ENCODE measurements at places on chromosomes 3 and 15. TPM values are rescaled to one million over a fixed set of nuclear protein-coding genes. Genes with fewer than 3 reads are reported as not detected.
A peak's percentile ranks its signal among the peaks of the same experiment; 100 is the strongest.

CCR3 gene
- total RNA-seq = not detected

TMEM89 gene
- total RNA-seq = not detected

NOX5 gene
- total RNA-seq = not detected

SLC2A2 gene
- not detected for total RNA-seq

DNA sequence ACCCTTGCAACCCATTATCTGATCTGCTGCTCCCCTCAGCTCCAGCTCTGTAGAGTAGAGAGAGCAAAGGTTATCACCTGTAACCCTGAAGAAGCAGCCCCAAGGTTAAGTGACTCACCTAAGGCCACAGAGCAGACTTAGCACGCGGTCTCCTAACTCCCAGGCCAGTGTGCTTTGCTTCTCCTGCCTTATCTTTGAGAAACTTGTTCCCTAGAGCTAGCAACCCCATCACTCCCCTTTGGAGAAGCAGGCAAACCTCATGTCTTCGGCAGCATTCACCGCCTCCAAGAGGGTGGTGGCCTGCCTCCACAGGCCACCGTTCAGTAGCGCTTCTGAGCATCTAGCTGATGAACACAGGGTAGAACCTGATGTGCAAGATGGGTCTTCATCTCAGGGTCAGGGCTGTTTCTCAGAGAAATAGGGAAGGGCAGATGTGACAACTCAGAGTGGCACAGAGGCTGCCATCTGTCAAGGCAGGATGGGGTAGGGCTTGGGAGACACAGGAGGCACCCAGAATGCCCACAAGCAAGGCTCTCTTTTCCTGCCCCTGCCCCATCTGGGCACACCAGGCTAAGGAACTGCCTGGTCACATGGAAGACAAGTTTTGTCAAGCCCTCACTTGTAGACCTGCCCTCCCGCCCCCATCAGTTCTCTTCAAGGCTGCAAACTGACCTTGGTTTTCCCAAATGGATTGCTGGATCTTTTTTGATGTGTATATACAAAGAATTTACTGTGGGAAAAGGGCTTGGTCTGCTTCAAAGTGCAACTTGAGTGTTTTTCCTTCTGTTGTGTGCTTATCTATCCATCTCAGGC lies 34.9 kb upstream of the CLK3 start:
- no peaks in the 10 kb centered on the region for H3K4me1 ChIP-seq
- H3K27me3 ChIP-seq = no peaks in the 10 kb centered on the region
- peaks cover 4% of the 10 kb centered on the region for H3K36me3 ChIP-seq

GRCh38 chr3:99031778-99032177 lies 130.3 kb upstream of the DCBLD2 start:
- H3K4me3 ChIP-seq = no peak overlapping the region
- H3K4me1 ChIP-seq = no peaks in the 10 kb centered on the region
- H3K27ac ChIP-seq = no peak overlapping the region
- no peak for DNase-seq
- no peaks in the 10 kb centered on the region for H3K27me3 ChIP-seq
- peaks cover 12% of the 10 kb centered on the region for H3K36me3 ChIP-seq

DNA sequence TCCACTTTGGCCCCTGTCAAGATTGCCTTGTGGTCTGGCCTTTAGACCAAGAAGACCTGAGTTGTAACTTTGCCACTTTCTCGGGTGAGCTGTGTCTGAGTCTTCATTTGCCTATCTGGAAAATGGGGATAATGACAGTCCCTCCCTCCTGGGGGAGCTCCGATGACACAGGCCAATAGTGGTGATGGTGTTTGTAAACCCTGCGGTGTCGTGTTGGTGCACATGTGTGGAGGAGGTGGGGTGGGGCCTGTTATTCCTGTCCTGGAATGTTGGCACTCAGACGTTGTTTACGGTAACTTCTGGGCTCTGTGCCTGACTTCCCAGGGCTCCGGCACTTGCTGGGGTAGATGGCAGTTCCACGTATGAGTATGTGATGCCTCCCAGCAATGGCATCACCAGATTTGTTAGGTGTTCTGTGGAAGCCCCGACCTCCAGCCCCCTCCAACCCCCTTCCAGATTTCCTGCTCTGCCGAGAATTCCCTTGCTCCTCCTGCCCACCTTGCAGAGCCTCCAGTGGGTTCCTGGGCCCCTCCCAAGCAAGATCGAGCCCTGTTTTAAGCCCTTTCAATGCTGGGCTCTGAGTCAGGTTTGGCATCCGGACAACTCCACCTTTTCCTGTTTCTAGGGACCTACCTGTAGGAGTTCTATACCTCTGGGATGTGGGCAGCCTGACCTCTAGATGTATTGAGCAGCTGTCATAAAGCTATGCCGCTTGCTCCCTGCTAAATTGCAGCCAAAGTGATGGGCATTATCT lies 31.4 kb downstream of the HRH1 start:
- no peak for DNase-seq
- H3K4me1 ChIP-seq = peaks cover 71% of the 10 kb centered on the region
- peak overlapping the region; percentile 98 for H3K27ac ChIP-seq

GRCh38 chr3:134544316-134544715 lies 58.5 kb downstream of the CEP63 start:
- H3K4me3 ChIP-seq = no peak overlapping the region
- no peak for DNase-seq
- no peaks in the 10 kb centered on the region for H3K27me3 ChIP-seq
- peaks cover 22% of the 10 kb centered on the region for H3K36me3 ChIP-seq
- H3K4me1 ChIP-seq = no peaks in the 10 kb centered on the region

- no peaks in the 10 kb centered on the region for H3K4me1 ChIP-seq
- no peaks in the 10 kb centered on the region for H3K27me3 ChIP-seq
- H3K36me3 ChIP-seq = no peaks in the 10 kb centered on the region
These were observed 552.2 kb upstream of the SUCLG2 start for GRCh38 chr3:68206524-68207117.

GRCh38 chr3:37967260-37967881 lies 23.2 kb upstream of the VILL start:
- H3K4me1 ChIP-seq = peaks cover 21% of the 10 kb centered on the region
- H3K4me3 ChIP-seq = no peak overlapping the region
- no peak overlapping the region for H3K27ac ChIP-seq
- H3K36me3 ChIP-seq = peaks cover 8% of the 10 kb centered on the region

GRCh38 chr15:58467722-58468423 lies 36.1 kb downstream of the LIPC start:
- peaks cover 35% of the 10 kb centered on the region for H3K4me1 ChIP-seq
- H3K4me3 ChIP-seq = no peak overlapping the region
- no peaks in the 10 kb centered on the region for H3K27me3 ChIP-seq
- H3K27ac ChIP-seq = no peak overlapping the region
- DNase-seq = no peak
- H3K36me3 ChIP-seq = no peaks in the 10 kb centered on the region

GRCh38 chr3:194470615-194471014 lies 16.2 kb downstream of the ATP13A3 start:
- DNase-seq = no peak
- no peak overlapping the region for H3K27ac ChIP-seq
- H3K27me3 ChIP-seq = no peaks in the 10 kb centered on the region

- H3K27me3 ChIP-seq = no peaks in the 10 kb centered on the region
- H3K4me1 ChIP-seq = peaks cover 68% of the 10 kb centered on the region
- DNase-seq = no peak
- no peaks in the 10 kb centered on the region for H3K36me3 ChIP-seq
- H3K27ac ChIP-seq = peak overlapping the region; percentile 99
These were observed 135.7 kb upstream of the IL12A start for GRCh38 chr3:159852821-159853505.

DNA sequence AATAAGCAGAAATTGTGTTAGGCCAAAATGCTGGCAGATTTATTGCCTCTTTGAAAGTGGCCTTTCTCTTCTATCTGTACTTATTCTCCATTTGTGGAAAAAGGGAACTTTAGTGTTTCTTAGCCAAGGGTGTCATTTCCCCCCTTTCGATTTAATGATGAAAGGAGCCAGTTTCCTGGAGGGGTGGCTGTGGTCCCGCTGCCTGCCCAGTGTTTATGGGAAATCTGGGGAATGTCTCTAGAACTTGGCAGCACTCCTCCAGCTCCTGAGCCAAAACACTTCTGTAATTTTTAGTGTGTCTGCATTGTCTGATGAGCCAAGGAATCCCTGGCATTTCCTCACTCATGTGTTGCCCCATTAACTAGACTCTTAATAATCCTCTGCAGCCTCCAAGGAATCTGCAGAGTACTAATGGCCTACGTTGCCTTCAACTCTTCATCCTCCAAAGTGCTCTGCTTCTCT lies 448.8 kb downstream of the GRM7 start:
- DNase-seq = no peak
- H3K4me1 ChIP-seq = peaks cover 31% of the 10 kb centered on the region
- H3K4me3 ChIP-seq = no peak overlapping the region
- H3K27ac ChIP-seq = peak overlapping the region; percentile 27

- peak overlapping the region; percentile 22 for H3K27ac ChIP-seq
- no peaks in the 10 kb centered on the region for H3K27me3 ChIP-seq
- DNase-seq = no peak
- no peak overlapping the region for H3K4me3 ChIP-seq
These were observed 55.9 kb upstream of the MEF2A start for GRCh38 chr15:99509686-99510461.
